ENCODE measurements at places on chromosomes 1 and 21. TPM values are rescaled to one million over a fixed set of nuclear protein-coding genes. Genes with fewer than 3 reads are reported as not detected.

G0S2 gene
- total RNA-seq = 83.5 TPM

OPTC gene
- total RNA-seq = not detected

KRTAP24-1 gene
- total RNA-seq = not detected

LCE1D gene
- total RNA-seq = not detected

IL20 gene
- not detected for total RNA-seq

SERINC2 gene
- 12.3 TPM for total RNA-seq

SF3B4 gene
- 14.5 TPM for total RNA-seq

HSD3B1 gene
- total RNA-seq = not detected

KIF14 gene
- under 0.01 TPM for total RNA-seq

NOS1AP gene
- total RNA-seq = 12.2 TPM

CASQ2 gene
- 6.6 TPM for total RNA-seq

PCSK9 gene
- 0.21 TPM for total RNA-seq

RIPK4 gene
- total RNA-seq = 6.3 TPM

CHI3L2 gene
- total RNA-seq = 5.9 TPM

GRHL3 gene
- 1.3 TPM for total RNA-seq

MEX3A gene
- total RNA-seq = 0.42 TPM

CD52 gene
- 2.7 TPM for total RNA-seq

- no peak for DNase-seq
Observed at GRCh38 chr1:183552891-183553290, 37.4 kb downstream of the NCF2 start.

DNA sequence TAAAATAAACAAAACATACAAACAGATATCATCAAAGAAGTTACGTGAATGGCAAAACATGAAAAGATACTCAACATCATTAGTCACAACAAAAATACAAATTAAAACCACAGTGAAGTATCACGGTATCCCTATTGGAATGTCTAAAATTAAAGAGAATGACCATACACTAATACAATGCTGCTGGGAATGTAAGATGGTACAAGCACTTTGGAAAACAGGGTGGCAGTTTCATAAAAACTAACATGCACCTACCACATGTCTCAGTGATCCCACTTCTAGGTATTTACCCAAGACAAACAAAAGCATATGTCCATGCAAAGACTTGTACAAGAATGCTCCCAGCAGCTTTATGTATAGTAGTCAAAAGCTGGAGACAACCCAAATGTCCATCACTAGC, 69.1 kb downstream of the HSF2BP start:
- no peak for DNase-seq

DNA sequence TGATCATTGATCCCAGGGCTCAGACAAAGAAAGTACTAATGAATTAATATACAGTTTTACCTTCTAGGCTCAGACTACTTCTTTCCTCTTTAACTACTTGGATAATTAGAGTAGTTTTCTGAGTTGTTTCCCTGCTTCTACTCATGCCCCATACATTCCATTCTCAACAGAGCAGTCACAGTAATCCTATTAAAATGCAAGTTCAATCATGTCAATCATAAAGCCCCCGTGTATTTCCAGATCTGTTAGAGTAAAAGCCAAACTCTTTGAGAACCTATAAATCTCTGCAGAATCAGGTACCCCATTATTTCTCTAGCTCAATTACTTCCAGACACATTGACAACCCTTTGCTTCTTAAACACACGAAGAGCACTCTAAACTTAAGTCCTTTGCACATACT, 242.1 kb upstream of the PRMT6 start:
- DNase-seq = no peak

DNA sequence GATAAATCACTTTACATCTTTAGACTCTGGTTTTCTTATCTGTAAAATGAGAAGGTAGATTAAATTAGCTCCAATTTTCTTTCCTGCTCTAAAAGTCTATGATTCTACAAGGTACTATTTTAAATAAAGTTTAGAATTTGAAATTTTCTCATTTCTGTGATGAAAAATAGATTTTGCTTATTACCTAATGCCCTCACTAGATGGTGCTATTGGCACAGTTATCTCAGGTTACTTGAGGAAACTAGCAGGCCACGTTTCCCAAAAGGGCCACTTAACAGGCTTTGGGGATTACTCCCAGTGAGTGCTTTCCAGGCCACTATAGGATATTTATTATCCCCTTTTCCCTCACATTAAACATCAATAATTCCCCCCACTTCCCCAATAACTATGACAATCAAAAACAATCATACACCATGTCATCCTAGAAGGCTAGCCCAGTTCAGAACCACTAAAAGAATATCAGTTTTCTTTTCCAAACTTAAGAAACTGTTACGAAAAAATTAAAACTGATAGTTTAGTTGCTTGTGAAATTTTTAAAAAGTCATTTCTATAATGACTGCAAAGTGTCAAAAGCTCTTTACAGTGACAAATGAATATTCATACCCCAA, 30.6 kb downstream of the OMA1 start:
- peak; percentile 10 for DNase-seq

DNA sequence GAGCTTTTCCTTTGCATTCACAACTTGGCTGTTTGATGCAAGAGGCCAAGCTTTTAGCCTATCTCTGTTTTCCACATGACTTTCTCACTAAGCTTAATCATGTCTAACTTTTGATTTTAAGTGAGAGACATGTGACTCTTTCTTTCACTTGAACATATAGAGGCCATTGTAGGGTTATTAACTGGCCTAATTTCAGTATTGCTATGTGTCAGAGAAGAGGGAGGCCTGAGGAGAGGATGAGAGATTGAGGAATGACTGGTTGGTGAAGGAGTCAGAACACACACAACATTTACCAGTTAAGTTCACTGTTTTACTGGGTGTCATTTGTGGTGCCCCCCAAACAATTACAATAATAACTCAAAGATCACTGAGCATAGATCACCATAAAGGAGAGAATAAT, 193.5 kb downstream of the CYYR1 start:
- DNase-seq = no peak

DNA sequence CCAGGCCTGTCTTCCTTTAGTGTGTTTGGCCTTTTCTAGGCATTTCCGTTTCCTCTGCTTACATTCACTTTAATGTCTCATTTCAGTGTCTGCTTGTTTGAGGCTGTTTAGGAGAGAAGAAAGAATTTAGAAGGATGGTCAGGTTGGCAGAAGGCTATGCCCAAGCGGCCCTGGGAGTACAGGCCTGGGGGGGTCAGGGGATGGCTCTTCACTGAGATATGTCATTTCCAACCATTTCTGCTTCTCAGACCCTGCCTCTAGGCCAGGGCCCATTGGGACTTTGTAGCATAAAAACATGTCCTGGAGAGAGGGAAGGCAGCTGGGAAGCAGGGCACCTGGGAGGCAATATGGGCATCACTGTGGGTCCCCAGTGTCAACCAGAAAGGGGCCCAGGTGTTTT, 86.0 kb downstream of the DDX20 start:
- no peak for DNase-seq

- DNase-seq = no peak
Observed at GRCh38 chr1:235181561-235182245, 20.7 kb upstream of the RBM34 start.

DNA sequence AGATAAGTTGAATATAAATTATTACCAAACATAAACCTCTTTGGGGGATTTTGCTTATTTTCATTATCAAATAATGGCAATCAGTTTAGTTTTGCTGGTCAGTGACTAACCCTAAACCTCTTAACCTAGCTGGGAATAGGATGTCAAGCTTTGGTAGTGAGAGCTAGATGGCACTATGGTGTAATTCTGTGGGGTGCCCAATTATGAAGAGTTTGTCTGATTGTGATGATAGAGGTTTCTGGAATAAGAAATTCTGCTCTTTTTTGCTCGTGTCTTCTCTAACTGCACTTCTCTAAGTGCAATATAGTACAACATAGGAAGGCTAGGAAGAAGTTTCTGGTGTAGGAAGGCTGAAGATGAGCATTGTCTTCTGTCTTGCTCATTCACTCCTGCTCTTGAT, 59.8 kb downstream of the XCL1 start:
- no peak for DNase-seq

- DNase-seq = no peak
Observed at GRCh38 chr1:185450060-185450788, 133.2 kb upstream of the IVNS1ABP start.

DNA sequence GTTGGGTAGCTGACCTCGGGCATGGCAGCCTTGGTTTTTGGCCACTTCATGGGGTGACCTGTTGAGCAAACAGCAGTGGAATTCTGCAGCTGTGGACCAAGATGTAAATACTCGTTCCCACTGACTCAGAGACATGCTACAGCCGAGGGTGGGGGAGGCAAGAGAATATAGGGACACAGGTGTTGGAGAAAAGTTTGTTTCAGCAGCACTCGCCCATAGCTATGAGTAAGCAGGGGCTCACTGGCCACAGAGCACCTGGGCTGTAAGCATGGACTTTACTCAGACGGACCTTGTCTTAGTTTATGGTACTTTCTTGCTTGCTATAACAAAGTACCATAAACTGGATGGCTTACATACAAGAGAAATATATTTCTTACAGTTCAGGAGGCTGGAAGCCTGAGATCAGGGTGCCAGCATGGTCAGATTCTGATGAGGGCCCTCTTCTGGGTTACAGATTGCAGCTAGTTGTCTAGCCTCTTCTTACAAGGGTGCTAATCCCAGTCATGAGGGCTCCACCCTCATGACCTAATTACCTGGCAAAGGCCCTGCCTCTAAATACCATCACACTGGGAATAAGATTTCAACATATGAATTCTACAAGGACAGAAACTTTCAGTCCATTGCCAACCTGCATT, 437.2 kb upstream of the DAB1 start:
- no peak for DNase-seq

DNA sequence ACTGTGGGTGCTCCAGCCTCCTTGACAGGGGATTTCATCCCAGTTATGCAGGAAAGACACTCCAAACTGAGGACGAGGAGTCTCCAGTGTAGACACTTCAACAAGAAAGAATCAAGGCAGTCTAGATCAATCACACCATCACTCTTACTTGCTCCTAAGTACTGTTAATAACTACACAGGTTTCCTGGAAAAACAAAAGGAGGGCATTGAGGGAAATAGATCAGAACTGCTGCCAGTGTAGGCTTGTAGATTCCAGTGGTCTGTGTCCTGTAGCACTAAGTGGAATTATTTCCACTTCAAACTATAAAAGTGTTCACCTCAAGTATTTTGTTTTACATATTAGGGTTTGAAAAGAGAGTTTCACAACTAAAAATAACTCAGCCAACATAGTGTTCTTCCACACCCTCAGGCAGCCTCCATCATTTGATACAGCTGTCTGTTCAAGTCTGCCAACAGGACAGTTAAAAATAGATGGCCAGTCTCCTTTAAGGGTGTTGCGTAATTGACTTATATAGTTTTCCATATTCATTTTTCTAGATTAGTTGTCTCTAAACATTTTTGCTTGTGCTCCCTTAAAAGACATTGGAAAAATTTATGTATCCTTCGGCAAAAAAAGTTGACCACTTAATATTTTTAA, 32.0 kb upstream of the AGL start:
- no peak for DNase-seq

GRCh38 chr1:243701872-243702271, 148.2 kb downstream of the AKT3 start:
- DNase-seq = no peak

DNA sequence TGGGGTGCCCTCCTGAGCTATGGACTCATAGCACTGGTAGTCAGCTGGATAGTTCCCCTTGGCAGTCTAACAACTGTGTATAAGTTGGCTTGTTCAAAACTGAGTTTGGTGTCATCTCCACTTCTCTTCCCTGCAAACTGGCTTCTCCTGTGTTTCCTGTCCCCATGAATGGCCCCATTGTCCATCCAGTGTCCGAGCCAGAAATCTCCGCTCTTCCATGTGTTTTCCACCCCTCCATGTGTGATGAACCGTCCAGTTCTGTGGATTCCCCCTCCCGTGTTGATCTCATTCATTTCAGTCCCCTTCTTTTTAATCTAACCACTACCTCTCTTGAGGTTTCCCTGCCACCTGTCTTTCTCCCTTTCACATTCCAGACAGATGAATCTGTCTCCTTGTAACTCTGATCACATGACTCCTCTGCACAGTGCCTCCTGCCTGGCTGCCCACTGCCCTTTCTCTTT, 195.7 kb downstream of the ROR1 start:
- no peak for DNase-seq

- DNase-seq = no peak
Observed at GRCh38 chr1:40151457-40152079, 9.6 kb upstream of the RLF start.

GRCh38 chr21:45533846-45534635, 8.2 kb downstream of the SLC19A1 start:
- no peak for DNase-seq
